Pons (tissue), 1 donor: ENCODE measurements at places on chromosomes 3 and 15.

GRCh38 chr3:114565216-114565615 is 271.4 kb downstream of the TIGIT start:
- DNase-seq = no peak

DNA sequence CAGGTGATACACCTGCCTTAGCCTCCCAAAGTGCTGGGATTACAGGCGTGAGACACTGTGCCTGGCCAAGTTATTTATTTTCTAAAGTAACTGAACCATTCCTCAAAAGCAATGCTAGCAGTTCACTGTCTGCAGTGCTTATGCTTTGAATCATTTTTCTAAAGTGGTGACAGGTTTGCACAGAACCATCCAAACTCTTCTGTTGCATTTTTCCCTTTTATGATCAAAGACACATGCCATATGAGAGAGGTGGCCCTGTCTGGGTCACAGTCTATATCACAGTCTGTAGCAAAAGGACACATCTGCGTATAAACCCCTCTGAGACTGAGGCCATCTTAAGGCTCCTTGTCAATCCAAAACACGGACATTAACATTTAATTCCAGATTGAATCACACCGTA is 17.2 kb downstream of the CDCP1 start:
- no peak for DNase-seq

GRCh38 chr3:180188512-180189309 is 152.0 kb upstream of the PEX5L start:
- no peak for DNase-seq

GRCh38 chr15:100285641-100286295 is 56.0 kb downstream of the ADAMTS17 start:
- no peak for DNase-seq

GRCh38 chr15:46170326-46170725 is 535.5 kb downstream of the SQOR start:
- no peak for DNase-seq

- no peak for DNase-seq
Observed at GRCh38 chr3:65820600-65820999, 218.1 kb downstream of the MAGI1 start.

- DNase-seq = peak; percentile 82
Observed at GRCh38 chr3:113626503-113627371, 69.7 kb downstream of the USF3 start.

GRCh38 chr3:69103123-69103522 is 18.4 kb downstream of the ARL6IP5 start:
- no peak for DNase-seq

- peak; percentile 86 for DNase-seq
Observed at GRCh38 chr3:148366743-148367410, 330.8 kb upstream of the AGTR1 start.

DNA sequence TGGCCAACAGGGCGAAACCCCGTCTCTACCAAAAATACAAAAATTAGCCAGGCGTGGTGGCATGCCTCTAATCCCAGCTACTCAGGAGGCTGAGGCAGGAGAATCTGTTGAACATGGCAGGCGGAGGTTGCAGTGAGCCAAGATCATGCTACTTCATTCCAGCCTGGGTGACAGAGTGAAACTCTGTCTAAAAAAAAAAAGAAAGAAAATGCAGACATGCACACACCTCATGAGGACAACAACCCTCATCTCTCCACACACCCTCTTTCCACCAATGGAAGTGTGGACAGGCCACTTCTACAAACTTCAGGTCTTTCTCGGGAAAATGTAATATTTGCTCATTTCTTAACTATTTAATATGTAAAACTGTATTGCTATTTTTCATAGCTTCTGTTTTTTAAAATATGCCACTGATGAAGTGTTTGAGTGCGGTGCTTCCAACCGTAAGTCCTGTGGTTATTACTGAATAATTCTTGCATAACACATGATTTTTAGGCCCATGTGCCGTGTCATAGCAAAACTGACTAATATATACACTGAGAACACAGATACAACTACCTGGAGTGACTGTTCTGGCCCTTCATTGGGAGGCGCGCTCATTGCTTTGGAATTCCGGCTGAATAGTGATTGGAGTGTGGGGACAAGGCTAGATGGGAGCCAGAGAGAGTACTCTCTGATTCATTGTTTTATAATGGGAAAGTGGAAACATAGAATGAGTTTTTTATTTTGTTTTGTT is 23.1 kb downstream of the LRRC31 start:
- DNase-seq = no peak

DNA sequence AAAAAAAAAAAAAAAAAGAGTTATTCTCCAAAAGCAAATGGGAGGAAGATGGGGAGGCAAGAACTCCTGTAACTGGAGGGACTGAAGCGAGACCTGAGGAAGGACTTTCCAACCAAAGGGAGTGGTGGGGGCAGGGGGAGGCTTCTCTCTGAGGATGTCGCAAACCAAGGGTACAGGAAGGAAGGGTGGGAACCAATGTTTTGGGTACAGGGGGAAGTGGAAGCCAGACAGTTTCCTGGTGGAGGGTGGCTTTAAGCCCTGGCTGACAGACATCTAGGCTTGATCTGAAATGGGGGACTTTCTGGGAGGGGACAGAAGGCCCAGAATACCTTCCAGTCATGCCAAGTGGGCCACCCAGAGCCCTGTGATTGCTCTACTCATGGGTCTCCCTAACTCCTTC is 27.0 kb downstream of the VIPR1 start:
- no peak for DNase-seq

GRCh38 chr3:168051070-168051469 is 44.7 kb downstream of the GOLIM4 start:
- no peak for DNase-seq

GRCh38 chr3:106049821-106050220 is 181.0 kb upstream of the CBLB start:
- DNase-seq = no peak

DNA sequence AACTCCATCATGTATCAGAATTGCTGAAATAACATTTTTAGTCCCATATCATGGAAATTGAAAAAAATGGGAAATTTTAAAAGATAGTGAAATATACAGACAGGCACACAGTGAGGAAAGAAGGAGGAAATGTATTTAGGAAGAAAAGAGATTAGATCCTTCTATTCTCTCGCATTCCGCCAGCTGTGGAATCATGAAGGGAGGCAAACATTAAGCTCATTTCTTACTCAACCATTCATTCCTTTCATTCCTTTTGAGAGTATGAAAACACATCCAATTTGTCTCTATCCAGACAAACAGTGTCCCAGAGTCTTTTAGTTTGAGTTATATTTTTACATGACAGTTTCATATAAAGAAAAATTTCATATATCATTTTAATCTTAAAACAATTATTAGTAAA is 52.5 kb upstream of the KCNMB2 start:
- no peak for DNase-seq

DNA sequence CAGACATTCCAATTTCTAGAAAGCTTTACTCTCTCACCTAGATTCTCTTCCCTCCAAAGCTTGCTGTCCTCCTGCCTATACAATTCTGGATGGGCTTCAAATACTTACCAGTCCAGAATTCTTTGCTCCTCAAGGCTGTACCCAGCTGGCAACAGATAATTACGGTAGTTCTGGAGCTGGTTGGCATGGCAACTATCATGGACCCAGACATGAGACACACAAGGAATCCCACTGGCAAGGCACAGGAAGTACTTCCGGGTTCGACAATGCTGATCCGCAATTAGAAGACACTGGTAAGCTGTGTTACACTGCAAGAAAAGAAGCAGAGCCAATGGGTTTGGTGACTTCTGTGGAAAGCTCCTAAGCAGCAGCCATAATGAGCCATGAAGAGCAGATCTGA is 37.9 kb downstream of the TUBGCP4 start:
- DNase-seq = no peak

GRCh38 chr15:59290295-59291212 is 82.1 kb downstream of the MYO1E start:
- DNase-seq = peak; percentile 91

- no peak for DNase-seq
Observed at GRCh38 chr3:31105011-31105410, 210.6 kb upstream of the GADL1 start.

GRCh38 chr15:64237677-64238076 is 74.9 kb upstream of the PPIB start:
- no peak for DNase-seq

- no peak for DNase-seq
Observed at GRCh38 chr15:57327985-57328471, 48.3 kb upstream of the CGNL1 start.

- DNase-seq = no peak
Observed at GRCh38 chr15:72796210-72796514, 12.6 kb upstream of the ADPGK start.

- no peak for DNase-seq
Observed at GRCh38 chr3:106022913-106023312, 154.1 kb upstream of the CBLB start.

GRCh38 chr3:108527817-108528216 is 17.4 kb upstream of the MYH15 start:
- DNase-seq = no peak

- DNase-seq = peak; percentile 66
Observed at GRCh38 chr3:47324278-47324865, 41.6 kb downstream of the KLHL18 start.

GRCh38 chr3:197478746-197479668 is 76.8 kb downstream of the BDH1 start:
- no peak for DNase-seq

- no peak for DNase-seq
Observed at GRCh38 chr3:105345156-105345555, 21.6 kb upstream of the ALCAM start.

- no peak for DNase-seq
Observed at GRCh38 chr3:170801597-170801996, 68.4 kb downstream of the RPL22L1 start.

- DNase-seq = no peak
Observed at GRCh38 chr3:54133196-54133595, 10.8 kb downstream of the CACNA2D3 start.

DNA sequence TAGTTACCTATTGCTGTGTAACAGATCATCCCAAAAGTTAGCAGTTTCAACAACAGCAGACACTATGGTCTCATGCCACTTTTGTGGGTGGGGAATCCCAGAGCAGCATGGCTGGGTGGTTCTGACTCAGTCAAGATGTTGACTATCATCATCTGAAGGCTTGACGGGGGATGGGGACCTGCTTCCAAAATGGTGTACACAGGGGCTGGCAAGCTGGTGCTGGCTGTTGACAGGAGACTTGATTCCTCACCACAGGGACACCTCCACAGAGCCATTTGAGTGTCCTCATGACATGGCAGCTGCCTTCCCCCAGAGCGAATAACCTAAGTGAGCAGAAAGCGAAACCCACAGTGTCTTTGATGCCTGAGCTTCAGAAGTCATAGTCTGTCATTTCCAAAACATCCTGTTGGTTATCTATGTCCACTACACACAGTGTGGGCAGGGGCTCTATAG is 19.1 kb downstream of the DNAJB8 start:
- no peak for DNase-seq

- DNase-seq = no peak
Observed at GRCh38 chr3:13707456-13707855, 158.5 kb downstream of the FBLN2 start.

- DNase-seq = no peak
Observed at GRCh38 chr15:90685591-90686434, 31.3 kb upstream of the BLM start.

- DNase-seq = peak; percentile 41
Observed at GRCh38 chr3:97910931-97911351, 61.3 kb downstream of the RIOX2 start.

DNA sequence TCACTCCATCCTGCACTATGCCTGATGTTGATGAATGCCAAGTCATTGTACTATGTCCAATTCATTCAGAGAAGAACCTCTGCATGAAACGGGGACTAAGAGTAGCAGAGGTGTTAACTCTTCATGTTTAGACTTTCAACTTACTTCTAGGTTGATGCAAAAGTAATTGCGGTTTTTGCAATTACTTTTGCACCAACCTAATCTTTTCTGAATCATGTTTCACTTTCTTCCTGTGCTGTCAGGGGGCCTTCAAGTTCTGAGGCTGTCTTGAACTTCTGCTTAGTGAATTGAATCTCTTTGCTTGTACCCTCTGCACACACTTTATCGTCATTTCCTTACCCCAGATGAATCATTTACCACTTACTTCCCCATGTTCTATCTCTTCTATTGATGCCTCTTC is 636.2 kb downstream of the NAALADL2 start:
- no peak for DNase-seq

- DNase-seq = peak; percentile 86
Observed at GRCh38 chr3:8443829-8444791, 57.5 kb upstream of the LMCD1 start.

GRCh38 chr15:52100807-52101442 is 11.7 kb downstream of the BCL2L10 start:
- peak; percentile 51 for DNase-seq

- DNase-seq = no peak
Observed at GRCh38 chr3:48404440-48405342, 25.2 kb downstream of the PLXNB1 start.

GRCh38 chr15:90234096-90234988 is at the start of gene GDPGP1:
Gene GDPGP1, plus strand, starts transcription at chr15:90234209. Its CDS starts 6,700 bp downstream, at chr15:90240909.
- DNase-seq = peak; percentile 38

GRCh38 chr3:15794842-15795650 is 2.7 kb downstream of the ANKRD28 start:
- DNase-seq = peak; percentile 43

DNA sequence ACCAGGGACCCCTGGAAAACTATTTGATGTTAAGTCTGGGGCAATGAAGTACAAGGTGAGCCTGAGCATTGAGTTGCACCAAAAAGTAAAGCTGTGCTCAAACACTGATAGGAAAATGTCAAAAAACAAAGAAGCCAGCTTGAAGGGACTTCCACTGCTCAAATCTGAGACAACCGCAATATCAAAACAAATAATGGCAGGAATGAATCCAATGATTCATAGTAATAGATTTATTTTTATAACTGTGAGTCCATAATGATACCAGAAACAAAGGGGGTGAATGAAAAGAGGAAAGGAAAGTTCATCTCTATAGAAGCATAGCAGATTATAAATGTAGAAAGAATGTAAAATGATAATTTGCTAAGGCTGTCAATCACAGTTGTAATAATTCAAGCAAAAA is 237.3 kb upstream of the ZBTB20 start:
- no peak for DNase-seq
